ENCODE measurements at places on chromosomes 1 and 21. TPM values are rescaled to one million over a fixed set of nuclear protein-coding genes. Genes with fewer than 3 reads are reported as not detected.

GRCh38 chr1:48499211-48499735, 27.3 kb upstream of the SPATA6 start:
- DNase-seq, result no peak

DNA sequence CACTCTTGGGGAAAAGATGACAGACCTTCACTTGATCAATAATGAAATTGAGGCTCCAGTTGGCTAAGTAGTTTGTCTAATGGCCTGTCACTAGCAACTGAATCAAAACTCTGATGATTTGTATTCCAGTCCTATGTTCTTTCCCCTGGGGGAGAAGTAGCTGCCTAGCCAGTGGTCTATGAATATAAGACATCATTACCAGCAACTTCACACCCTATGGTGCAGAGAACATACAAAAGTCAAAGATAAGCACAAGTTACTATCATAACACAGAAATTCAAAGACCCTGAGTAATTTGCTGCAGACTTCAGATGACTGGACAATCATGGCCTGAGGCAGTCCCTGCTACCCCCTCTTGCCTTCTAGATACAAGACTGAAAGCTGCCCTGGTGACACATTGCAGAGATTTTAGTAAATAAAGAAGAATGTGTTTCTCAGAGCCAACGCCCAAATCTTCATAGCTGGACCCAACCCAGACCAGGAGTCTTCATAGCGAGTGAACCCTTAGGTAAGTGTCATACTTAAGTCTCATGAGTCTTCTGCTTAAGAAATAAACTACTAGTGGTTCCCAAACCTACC, 993 bp downstream of the PDZK1 start:
- DNase-seq, result no peak

- DNase-seq, result no peak
Observed at GRCh38 chr1:114157275-114157660, 3.6 kb upstream of the SYT6 start.

- no peak for DNase-seq
Observed at GRCh38 chr1:181222972-181223505, 134.5 kb downstream of the IER5 start.

GRCh38 chr1:26158271-26158907, 490 bp upstream of the FAM110D start:
- no peak for DNase-seq

GRCh38 chr21:38330666-38331065, 73.9 kb downstream of the KCNJ15 start:
- no peak for DNase-seq

- no peak for DNase-seq
Observed at GRCh38 chr1:228043281-228043848, 36.6 kb downstream of the WNT3A start.

GRCh38 chr1:108572182-108572581, 12.3 kb downstream of the EEIG2 start:
- DNase-seq, result peak; percentile 48

GRCh38 chr1:212119863-212120262, 84.3 kb downstream of the DTL start:
- no peak for DNase-seq

DNA sequence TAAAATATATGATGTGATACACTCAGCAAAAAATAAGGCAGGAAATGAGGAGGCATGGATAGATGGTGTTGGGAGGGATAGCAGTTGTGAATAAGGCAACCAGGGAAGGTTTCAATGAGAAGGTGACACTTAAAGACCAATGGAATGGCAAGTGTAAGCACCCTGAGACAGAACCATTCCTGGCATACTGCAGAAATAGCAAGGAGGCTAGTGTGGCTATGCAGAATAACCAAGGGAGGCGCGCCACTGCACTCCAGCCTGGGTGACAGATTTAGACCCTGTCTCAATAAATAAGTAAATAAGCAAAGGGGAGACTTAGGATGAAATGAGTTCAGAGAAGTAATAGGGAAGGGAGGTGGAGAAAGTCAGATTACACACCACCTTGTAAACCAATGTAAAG, 113.9 kb downstream of the TOMM20 start:
- no peak for DNase-seq

Gene CD1C
- total RNA-seq, result 0.65 TPM

Gene RHBDL2
- not detected for total RNA-seq

Gene S100A14
- total RNA-seq, result not detected

Gene FCRLB
- total RNA-seq, result 0.49 TPM

Gene B3GALT2
- not detected for total RNA-seq

Gene TSPAN2
- 0.74 TPM for total RNA-seq

Gene TTC4
- 28.2 TPM for total RNA-seq

Measured in activated CD8-positive, alpha-beta T cell treated with anti-CD3 and anti-CD28 coated beads for 36 hours (primary cell).